ENCODE measurements at places on chromosomes 4 and X. TPM values are rescaled to one million over a fixed set of nuclear protein-coding genes. Genes with fewer than 3 reads are reported as not detected.

- DNase-seq, result no peak
Observed at GRCh38 chr4:24956763-24957162, 43.9 kb upstream of the CCDC149 start.

DNA sequence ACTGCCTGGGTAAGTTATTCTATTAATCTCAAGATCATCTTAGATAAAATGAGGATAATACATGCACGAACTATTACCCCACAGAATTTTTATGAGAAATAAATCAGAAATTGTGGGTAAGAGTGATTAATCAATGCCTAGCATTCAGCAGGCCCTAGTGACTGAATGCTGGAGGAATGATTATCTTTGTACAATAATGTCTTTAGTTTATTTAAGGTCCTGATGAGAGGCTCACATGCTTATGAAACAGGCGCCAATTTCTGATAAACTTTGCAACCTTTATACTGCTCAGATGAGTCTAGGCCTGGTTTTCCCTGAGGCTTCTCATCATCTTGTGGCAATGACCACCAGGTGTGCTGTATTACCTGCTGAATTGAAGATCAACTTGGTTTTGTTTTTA, 27.8 kb upstream of the BMP2K start:
- DNase-seq, result no peak

DNA sequence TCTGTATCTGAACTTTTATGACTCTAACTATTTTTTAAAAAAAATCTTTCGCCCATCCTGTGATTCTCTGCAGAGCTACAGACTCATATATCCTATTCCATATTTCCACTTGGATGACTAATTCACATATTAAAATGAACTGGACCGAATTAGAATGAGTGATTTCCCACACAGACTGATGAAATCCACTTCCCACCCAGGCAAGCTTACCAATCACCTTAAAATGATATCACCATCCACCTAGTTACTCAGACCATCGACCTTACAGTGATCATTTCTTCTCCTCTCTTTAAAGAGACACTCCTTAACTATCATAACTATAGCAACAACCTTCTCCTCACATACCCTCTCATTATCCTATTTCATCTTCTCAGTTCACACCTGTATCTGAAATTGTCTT, 34.1 kb upstream of the GUCY1B1 start:
- no peak for DNase-seq

- DNase-seq, result no peak
Observed at GRCh38 chr4:120000591-120001296, 65.9 kb downstream of the MAD2L1 start.

DNA sequence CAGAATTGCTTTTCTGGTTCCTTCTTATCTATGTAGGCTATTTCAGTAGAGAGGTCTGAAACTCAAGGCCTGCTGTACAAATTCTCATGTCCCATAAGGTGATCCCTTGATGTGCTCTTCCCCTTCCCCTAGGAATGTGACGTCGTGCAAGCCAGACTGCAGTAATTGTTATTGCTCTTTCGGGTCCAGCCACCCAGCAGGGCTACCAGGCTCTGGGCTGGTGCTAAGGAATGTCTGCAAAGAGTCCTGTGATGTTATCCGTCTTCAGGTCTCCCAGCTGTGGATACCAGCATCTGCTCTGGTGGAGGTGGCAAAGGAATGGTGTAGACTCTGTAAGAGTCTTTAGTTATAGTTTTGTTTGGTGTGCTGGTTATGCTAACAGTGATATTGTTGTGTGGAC, 378.7 kb downstream of the C4orf33 start:
- no peak for DNase-seq

Gene GDPD2
- not detected for total RNA-seq

DNA sequence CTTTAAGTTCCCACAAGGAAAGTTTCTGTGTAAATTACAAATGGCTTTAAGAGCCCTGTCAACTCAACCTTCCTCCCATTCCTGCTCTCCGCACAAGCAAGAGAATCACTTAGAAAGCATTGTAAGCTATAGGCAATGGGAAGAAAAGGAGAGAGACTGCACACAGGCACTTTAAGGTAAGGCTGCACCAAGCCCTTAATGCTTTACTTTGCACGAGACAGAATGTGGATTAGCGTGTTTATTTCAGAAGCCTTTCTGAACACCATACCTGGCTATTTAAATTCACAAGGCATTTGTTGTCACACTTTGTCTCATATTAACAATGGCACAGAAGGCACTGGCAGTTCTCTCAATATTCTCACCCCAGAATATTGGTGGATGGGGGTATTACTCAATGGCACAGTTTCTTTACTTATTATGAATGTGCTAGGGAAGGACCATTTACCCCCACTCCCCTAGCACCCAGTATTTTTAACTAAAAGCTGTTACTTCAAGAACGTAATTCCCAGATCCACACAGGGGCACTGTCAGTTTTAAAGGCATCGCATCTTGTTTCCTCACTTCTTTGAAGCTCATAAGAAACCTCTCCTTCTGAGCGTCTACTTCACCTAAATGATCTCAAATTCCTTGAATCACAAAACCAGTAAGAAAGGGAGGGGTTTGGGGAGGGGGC, 150.0 kb downstream of the MAML3 start:
- no peak for DNase-seq

- DNase-seq, result no peak
Observed at GRCh38 chrX:132394591-132394990, 94.2 kb downstream of the MBNL3 start.

DNA sequence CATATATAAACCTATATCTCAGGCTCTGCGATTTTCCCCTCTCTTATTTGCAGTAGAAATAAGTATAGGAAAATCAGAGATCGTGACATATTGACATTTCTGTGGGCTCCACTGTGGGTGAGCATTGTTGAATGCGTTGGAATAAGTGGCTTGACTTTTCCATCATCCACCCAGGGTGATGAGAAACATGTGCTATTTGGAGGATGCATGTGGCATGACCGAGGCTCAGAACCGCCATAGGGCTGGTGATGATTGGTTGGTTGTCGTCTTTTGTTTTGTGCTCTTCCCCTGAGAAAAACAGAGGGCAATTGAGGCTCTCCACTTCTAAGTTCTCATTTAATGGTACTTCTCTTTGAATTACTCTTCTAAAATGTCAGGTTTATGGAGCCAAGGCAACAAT, 140.1 kb downstream of the MXRA5 start:
- no peak for DNase-seq

Gene SFRP2
- total RNA-seq, result 0.40 TPM

DNA sequence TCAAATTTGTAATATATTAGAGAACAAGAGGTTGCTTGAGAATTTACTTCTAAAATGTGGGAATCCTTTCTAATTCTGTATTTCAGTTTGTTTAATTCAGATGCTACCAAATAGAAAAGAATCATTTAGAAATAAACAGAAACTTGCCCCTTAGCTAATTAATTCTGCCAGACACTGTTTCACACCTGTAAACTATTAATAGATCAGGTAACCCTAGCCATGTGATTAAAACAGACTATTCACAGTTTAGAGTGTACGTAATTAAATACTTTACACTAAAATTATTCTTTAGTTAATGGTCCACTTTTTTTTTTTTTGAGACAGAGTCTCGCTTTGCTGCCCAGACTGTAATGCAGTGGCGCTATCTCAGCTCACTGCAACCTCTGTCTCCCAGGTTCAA, 124.0 kb downstream of the PTPN13 start:
- no peak for DNase-seq

DNA sequence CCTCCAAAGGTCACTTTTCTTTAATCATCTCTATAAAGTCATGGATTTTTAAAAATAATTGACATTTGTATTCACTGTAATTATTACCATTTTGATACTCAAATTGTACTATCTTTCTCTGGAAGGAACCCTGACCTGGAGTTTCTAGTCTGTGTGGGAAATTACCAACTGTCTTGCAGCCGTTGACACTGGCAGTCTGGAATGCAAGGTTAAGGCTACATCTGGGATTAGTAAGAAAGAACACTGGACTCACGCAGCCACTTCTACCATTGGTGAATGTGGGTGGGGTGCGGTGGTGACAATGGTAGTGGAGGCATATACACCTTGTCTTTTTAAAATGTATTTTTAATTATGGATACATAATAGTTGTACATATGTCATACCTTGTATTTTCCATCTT, 40.9 kb downstream of the EGF start:
- no peak for DNase-seq

Gene KANTR
- total RNA-seq, result 4.1 TPM
